DMS 273 treated with DMSO at 0.1 percent for 48 hours (cell line): ENCODE measurements at places on chromosomes 2 and 18.

- DNase-seq: no peak
Measured at GRCh38 chr2:46232860-46233259, 64.3 kb upstream of the EPAS1 start.

- DNase-seq: no peak
Measured at GRCh38 chr2:201907563-201907881, 101.2 kb downstream of the CDK15 start.

DNA sequence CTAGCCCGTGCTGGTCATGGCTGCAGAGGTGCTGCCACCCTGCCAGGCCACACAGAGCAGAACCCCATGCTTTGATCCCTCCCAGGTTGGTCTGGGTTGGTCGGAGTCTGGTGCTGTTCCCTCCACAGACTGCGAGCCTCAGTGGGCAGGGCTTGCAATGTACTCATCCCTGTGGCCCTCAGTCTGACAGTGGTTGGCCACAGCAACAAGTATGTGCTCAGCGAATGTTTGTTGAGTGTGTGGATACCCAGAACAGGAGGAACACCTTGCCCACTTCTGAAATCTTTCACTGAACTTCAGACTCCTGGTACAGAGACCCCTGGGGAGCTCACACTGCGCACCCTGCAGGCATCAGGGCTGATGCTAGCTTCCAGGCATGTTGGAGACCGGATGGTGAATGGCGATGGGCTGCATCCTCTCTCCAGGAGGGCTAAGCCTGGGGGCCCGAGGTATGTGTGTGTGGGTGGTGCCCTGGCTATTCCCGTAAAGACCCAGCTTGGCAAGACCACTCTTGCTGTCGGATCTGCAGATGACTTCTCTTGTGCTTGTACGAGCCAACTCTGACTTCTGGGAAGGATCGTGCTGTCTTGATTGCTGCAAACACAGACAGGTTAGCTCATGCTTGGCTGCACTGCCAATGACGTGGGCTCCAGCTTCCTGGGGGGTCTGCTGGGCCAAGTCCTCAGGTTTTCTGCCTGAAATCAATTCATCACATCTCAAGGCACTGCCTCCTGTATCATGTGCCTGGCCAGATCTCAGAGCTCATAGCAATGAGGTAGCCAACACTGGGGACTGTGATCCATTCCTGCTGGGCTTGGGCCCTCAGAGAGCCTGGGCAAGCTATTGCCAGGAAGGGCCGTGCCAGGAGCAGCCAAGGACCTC, 43.7 kb downstream of the RHOB start:
- no peak for DNase-seq

DNA sequence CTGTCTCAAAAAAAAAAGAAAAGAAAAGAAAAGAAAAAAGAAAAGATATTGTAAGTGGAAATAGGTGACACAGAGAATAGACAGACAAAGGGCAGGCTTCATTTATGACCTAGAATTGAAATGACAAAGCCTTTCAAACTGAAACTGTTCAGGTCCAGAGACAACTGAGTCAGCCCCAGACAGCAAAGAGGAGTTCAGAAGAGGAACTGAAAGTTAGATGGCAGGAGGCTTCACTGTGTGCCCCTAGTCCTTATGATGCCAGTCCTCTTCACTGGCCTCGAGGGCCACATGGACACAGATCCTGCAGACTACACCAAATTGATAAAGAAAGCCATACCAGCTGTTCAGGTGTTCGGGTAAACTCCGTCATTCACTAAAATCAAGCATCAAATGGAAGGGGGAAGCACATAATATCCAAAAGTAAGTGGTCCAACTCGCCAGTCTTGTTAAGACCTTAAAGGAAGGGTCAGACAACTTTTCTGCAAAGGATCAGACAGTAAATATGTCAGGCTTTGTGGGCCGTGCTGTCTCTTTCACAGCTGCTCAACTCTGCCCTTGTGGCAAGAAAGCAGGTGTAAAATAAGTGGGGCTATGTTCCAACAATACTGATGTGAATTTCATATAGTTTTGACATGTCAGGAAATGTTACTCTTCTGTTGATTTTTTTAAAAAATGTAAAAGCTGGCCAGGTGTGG, 231.9 kb upstream of the MGAT5 start:
- no peak for DNase-seq

DNA sequence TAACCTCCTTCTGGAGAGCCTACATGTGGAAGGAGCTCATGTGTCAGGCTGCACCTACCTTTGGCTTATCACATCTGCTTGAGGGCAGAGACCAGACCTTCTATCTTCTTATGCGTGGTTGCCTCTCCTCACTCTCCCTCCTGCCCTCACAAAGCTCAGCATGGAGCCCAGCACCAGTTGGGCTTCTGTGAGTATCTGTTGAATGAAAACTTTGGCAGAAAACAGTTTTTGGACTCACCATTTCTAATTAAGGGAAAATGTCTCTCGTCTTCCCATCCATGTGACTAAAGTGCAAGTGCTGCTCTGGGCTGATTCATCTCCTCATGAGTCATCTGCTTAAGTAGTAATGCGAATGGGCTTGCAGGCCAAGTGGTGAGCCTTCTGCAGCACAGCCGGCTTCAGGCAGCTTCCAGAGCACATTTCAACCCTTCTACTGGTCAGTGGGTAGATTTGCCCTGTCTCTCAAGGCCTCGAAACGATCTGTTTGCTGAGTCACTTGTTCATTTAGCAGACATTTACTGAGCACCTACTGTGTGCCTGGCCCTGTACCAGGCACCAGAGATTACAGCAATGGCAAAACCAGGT, 102.6 kb downstream of the VSNL1 start:
- no peak for DNase-seq

DNA sequence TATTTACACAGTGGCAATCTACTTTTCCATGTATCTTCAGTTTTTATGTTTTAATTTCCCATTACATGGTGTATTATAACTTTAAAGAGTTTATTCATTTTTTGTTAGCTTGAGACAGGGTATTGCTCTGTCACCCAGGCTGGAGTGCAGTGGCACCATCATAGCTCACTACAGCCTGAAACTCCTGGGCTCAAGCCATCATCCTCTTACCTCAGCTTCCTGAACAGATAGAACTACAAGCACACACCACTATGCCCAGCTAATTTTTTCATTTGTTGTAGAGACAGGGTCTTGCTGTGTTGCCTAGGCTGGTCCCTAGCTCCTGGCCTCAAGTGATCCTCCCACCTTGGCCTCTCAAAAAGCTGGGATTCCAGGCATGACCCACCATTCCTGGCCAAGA, 66.8 kb downstream of the COA5 start:
- DNase-seq: no peak

- DNase-seq: no peak
Measured at GRCh38 chr2:130776550-130776949, 21.2 kb downstream of the AMER3 start.

DNA sequence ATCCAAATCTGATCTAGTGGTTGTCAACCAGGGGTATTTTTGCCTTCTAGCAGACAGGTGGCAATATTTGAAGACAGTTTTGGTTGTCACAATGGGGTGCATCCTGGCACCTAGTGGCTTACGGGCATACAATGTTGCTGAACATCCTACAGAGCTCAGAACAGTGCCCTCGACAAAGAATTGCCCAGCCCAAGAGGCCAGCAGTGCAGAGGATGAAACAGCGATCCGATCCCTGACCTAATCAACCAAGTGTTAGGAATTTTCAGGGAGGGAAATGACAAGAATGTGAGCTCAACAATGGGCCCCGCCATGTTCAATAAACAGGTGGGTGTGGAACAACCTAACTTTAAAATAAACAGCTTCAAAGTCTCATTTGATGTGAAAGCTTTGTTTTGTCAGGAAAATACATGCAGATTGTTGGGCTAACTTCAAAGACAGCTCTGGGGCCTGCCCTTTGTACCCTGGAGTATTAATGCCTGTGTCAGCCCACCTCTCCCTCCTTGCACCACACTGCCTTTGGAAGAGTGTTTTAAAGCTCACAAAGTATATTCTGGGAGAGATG, 22.5 kb upstream of the SCYGR5 start:
- no peak for DNase-seq

- no peak for DNase-seq
Measured at GRCh38 chr2:69285379-69285894, 101.6 kb downstream of the GFPT1 start.

GRCh38 chr18:23283916-23284430, 148.7 kb downstream of the CABLES1 start:
- DNase-seq: no peak

DNA sequence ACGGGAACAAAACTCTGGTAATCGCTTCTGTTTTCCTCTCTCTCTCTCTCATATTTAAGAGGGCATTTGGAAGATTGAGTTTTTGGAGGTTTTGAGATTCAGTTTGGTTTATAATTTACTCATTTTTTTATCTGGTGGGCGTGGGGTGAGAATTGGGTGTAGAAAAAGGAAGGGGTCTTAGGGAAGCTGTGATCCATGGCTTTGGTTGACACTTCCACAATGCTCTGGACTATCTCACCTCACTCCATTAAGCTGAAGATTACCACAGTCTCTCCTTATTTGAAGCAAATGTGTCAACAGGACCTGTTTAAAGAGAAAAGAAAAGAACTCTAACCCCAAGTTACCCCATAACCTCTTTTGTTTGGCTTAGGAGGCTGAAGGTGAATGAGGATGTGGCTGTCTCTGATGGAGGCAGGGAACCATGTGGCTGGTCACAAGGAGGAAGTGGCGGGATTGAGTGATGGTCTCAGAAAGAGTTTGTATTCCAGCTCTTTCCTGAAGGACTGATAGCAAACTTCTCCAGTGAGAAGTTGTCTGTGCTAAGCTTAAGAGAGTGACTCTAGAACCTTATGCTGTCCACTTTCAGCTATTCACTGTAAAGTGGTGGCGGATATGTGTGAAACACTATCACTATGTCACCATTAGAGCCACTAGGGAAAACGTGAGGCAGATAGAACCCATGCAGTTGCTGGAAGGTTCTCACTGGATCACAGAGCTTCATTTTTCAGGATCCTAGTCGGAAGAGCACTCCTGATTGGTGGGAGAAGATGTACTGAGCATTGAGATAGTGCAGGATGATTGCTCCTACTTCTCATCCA, 934 bp downstream of the ZNF804A start:
- peak; percentile 59 for DNase-seq

DNA sequence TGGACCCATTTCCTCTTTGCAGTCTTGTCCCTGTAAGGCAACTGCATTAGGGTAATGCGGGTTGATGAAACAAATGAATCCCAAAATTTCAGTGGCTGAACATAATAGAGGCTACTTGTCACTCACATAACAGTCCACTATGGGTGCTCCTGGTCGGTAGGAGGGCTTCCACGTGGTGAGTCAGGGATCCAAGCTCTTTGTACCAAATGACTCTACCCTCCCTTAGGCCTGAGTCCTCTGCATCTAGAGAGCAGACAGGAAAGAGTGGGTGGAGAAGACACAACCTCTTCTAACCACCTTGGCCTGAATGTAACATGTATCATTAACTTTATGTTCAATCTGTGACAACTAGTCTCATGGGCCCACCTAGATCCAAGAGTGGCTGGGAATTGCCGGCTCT, 86.2 kb upstream of the HAAO start:
- DNase-seq: no peak

GRCh38 chr18:28820353-28820752, 643.4 kb upstream of the CDH2 start:
- DNase-seq: no peak

- no peak for DNase-seq
Measured at GRCh38 chr18:32258558-32259204, 68.8 kb downstream of the MEP1B start.

DNA sequence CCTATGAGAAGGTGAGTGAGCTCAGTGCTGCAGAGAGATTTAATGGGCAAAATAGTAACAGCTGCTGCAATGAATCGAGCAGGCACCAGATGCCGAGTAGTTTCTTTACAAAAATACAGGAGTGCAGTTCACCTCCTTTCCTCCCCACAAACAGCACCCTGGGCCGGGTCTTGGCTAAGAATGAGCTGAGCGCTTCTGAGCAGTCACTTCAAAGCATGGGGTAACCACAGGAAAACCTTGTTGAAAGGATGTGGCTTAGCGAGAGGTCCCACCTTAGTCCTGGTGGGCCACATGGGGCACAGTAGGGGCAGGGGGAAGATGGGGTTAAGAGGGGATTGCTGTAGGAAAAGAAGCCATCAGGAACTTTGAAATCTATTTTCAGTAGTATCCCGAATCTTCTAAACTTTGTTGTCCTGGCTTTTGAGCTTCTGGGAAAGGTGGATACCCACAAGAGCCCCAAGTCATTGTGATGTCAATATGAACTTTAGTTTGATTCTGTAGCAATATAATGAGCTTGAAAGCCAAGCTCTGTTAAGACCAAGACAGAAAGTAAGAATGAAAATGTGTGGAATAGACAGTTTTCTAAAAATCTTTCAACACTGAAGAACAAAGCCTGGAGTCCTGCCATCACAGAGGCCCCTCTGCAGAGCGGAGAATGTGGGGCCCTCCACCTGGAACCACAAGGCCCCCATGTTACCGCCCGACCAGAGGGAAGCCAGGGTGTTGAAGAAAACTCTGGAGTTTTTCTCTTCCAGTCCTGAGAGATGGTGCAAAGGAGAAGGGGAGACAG, 101.0 kb upstream of the ZNF236 start:
- DNase-seq: peak; percentile 50

DNA sequence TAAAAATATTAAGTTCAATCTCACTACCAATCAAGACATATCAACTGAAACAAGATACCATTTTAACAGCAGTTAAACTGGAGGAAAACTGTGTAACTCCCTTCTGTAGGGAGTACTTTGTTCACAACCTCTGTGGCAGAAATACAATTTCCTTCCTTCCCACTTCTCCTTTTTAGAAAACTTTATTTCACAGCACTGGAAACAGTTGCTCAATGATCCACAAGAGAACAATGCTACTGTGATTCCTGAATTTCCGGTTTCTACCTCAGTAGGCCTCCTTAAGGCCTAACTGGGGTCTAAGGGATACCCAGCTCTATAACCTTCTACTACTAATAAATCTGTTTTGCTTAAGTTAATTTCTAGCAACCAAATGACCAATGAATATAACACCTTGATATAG, 14.1 kb downstream of the TLK1 start:
- no peak for DNase-seq

DNA sequence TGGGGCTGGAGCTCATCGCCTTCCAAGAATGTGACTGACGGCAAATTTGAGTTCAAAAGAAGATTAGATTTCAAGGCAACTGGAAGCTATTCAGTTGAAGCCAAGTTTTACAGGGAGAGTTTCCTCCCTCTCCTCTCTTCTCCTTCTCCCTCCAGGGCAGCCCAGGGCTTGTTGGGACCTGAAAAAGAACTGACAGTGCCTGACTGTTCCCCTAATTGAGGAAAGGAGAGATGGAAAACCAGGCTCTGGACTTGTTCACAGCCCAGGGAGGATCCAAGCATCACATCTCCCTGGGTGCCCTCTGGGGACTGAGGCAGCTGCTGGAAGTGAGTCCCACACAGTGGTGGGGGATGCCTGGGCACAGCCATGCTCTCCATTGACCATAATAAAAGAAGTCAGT, 88.1 kb downstream of the THNSL2 start:
- DNase-seq: peak; percentile 30
